ENCODE measurements at places on chromosomes 2 and 18. TPM values are rescaled to one million over a fixed set of nuclear protein-coding genes. Genes with fewer than 3 reads are reported as not detected.

The METAP1D gene
- 4.6 TPM for total RNA-seq

The SLC5A7 gene
- not detected for total RNA-seq

The BCL11A gene
- 0.14 TPM for total RNA-seq

The SDC1 gene
- 16.8 TPM for total RNA-seq

The GCC2 gene
- total RNA-seq, result 26.2 TPM

The NYAP2 gene
- not detected for total RNA-seq

The LAMA3 gene
- total RNA-seq, result 19.1 TPM

The ASPRV1 gene
- 0.28 TPM for total RNA-seq

The ST3GAL5 gene
- 30.2 TPM for total RNA-seq

The RSAD2 gene
- 0.55 TPM for total RNA-seq

The SERPINB11 gene
- not detected for total RNA-seq

The EMX1 gene
- not detected for total RNA-seq

The MYO5B gene
- 0.18 TPM for total RNA-seq

The OTOF gene
- total RNA-seq, result 0.14 TPM

The TYMS gene
- 7.4 TPM for total RNA-seq

The PREB gene
- 56.2 TPM for total RNA-seq

The ABCB11 gene
- total RNA-seq, result not detected

The NOTO gene
- total RNA-seq, result not detected

The CDKL4 gene
- total RNA-seq, result 3.4 TPM

The ACMSD gene
- under 0.01 TPM for total RNA-seq

The WIPF1 gene
- total RNA-seq, result 9.9 TPM

The GLS gene
- 332 TPM for total RNA-seq

The PLEK gene
- total RNA-seq, result 1.1 TPM

The ALS2 gene
- 30.0 TPM for total RNA-seq

The CYS1 gene
- total RNA-seq, result 2.0 TPM

The ALLC gene
- total RNA-seq, result not detected

The ALPP gene
- total RNA-seq, result not detected

The ST6GAL2 gene
- total RNA-seq, result under 0.01 TPM

The PRKAG3 gene
- not detected for total RNA-seq

The STRADB gene
- 37.1 TPM for total RNA-seq

The CSRNP3 gene
- 0.57 TPM for total RNA-seq

The EN1 gene
- not detected for total RNA-seq

The TFPI gene
- total RNA-seq, result 292 TPM

The CIAO1 gene
- total RNA-seq, result 67.6 TPM

The CD8B2 gene
- not detected for total RNA-seq

The GAL3ST2 gene
- 0.18 TPM for total RNA-seq

The ITGAV gene
- total RNA-seq, result 258 TPM

The RAMP1 gene
- 10.5 TPM for total RNA-seq

The TCF7L1 gene
- 1.00 TPM for total RNA-seq

The CFC1 gene
- not detected for total RNA-seq

The RBM44 gene
- 0.14 TPM for total RNA-seq

The RAD51AP2 gene
- total RNA-seq, result not detected

The PLGLB1 gene
- total RNA-seq, result 1.8 TPM

The RBM43 gene
- total RNA-seq, result 8.8 TPM

The POU3F3 gene
- not detected for total RNA-seq

The REG3G gene
- total RNA-seq, result not detected

The ZNF532 gene
- total RNA-seq, result 40.1 TPM

The GRB14 gene
- total RNA-seq, result 0.71 TPM

The DNER gene
- total RNA-seq, result 0.83 TPM

The THOC1 gene
- total RNA-seq, result 20.6 TPM

All from smooth muscle cell of bladder (primary cell).